ENCODE measurements at places on chromosomes 7 and 10.

GRCh38 chr10:132152896-132153580 lies 33.7 kb upstream of the DPYSL4 start:
- DNase-seq, result no peak

DNA sequence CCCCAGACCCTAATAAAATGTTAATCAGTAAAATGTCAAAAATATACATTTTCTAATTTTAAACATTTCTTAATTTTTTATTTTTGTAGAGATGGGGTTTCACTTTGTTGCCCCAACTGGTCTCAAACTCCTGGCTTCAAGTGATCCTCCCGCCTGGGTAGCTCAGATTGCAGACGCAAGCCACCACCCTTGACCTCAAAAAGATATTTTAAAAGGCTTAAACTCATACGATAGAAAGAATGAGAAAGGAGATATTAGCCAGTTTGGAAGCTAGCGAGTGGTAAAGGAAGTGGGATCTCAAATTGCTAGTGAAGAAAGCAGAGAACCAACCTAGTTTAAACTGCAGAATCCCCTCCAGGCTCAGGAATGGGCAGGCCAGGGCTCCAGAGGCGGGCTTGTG lies 4.5 kb downstream of the WIPI2 start:
- no peak for DNase-seq

DNA sequence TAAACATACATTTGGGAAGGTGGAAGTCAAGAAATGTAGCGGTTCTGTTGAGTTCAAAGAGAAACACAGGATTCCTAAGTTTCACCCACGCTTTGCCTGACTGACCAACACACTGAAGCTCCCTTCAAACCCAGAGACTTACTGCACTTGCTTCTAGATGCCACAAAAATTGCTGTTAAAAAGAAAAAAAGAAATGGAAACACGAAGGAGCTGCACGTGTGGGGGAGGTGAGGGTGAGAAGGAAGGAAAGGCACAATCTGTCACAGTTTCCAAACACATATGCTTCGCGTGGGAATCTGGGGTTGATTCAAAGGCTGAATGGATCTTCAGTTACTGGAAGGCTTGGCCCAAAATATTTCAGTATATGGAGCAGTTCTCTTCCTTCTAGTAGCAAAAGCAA lies 495.6 kb downstream of the DNAJB6 start:
- no peak for DNase-seq

- no peak for DNase-seq
These were observed 217.9 kb downstream of the OTUD1 start for GRCh38 chr10:23656735-23657134.

DNA sequence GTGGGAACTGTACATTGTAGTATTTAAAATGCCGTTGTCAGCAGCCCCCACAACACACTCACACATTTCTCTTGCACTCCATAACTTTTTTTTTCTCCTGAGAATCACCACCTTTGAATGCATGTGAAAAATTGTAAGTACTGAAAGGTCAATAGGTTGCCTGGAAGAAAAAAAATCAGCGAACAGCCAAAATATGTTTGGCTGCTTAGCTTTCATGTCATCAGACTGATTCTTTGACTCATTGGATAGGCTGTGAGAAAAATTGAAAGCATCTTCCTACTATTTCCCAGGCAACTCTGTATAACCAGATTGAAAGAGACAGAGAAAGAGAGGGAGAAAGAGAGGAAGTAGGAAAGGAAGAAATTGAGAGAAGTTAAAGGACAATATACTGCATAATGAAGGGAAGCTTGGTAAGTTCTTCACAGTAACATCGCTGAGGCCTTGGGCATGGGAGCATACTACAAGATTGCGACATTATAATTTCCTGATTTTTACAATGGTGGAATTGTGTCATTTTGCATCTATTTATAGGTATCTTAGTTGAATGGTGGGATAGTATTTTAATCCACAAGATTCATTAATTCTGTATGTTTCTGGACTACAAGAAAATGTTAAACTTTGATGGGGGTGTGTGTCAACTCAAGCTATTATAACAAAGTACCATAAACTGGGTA lies 249.3 kb upstream of the KCND2 start:
- no peak for DNase-seq

DNA sequence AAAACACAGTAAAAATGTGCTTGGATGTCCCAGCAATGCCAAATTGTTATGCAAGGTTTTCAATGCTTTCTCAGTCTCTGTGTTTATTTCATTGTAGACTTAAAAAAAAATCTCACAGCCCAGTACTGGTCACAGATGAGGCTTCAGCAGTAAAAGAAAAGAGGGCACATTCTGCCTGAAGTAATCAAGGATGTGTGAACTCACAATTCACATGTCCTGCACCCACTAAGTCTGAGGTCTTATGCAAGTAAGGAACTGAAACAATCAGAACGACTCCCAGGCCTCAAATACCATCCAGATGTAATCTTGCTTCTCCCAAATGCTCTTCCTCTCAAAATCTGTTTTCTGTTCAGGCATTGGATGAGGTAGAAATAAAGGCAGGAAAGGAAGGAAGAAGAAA lies 33.7 kb downstream of the ADRB1 start:
- no peak for DNase-seq

GRCh38 chr7:138359870-138360559 lies 100.0 kb upstream of the TRIM24 start:
- DNase-seq, result no peak

GRCh38 chr7:98202367-98203195 lies 8.7 kb upstream of the BHLHA15 start:
- DNase-seq, result no peak

Measured in T-helper 17 cell (primary cell).